Hypothalamus (tissue), 51 donors: ENCODE measurements at places on chromosomes 1 and 21.

GRCh38 chr1:37795340-37796125, 1.9 kb downstream of the MANEAL start:
- DNase-seq, result no peak

- DNase-seq, result no peak
Measured at GRCh38 chr1:15171271-15171908, 17.8 kb downstream of the TMEM51 start.

DNA sequence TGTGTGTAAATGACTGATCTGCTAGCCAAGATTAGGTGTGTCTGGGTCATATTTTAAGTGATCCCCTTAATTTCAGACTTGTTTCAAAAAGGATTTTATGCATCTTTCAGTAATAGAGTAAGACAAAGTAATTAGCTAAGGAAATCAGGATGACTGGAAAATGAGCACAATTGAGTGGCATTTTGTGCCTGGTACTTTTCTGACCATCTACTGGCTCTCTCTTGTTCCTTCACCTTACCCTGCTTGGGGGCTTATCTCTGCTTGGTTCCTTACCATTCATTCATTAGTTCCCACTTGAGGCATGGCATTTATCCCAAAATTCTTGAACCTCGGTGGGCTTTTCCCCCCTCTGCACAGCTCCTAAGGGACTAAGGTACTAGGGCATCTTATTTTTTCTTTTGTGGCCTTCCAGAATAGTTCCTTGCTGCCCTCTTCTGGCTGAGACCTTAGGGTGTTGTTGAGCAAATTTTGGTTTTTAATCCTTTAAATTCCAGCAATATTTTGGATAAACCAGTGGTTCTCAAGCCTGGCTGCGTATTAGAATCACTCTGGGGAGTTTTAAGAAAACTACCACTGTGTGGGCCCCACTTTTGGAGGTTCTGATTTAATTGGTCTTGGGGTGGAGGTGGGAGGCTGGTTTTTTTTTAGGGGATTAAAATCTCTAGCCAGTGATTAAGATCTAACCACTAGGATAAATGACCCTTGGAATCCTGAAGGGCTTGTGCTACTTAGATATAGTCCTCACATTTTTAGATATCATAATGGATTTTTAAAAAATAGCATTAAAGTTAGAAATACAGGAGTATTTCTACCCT, 50.8 kb downstream of the HS2ST1 start:
- no peak for DNase-seq

GRCh38 chr1:54708385-54708784, 7.3 kb upstream of the TTC4 start:
- DNase-seq, result no peak

- DNase-seq, result no peak
Measured at GRCh38 chr1:115398745-115399144, 60.7 kb upstream of the NGF start.
